ENCODE measurements at places on chromosomes 7 and 10.

GRCh38 chr7:23389701-23390100, 80.6 kb downstream of the IGF2BP3 start:
- DNase-seq: no peak

- DNase-seq: no peak
Observed at GRCh38 chr7:3977391-3977790, 676.3 kb downstream of the SDK1 start.

- DNase-seq: no peak
Observed at GRCh38 chr10:106997721-106998120, 166.8 kb downstream of the SORCS1 start.

DNA sequence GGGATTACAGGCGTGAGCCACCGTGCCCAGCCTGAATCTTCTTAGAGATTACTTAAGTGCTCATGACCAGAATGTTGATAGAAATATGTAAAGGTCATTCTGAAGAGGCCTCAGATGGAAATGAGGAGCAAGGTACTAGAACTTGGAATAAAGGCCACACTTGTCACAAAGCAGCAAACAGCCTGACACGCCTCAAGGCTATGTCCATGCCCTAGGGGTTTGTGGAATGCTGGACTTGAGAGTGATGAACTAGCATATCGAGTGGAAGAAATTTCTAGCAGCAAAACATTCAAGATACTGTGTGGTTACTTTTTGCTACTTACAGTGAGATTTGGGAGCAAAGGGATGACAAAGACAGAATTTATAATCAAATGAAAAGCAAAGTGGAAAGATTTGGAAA, 39.0 kb downstream of the ZNF438 start:
- no peak for DNase-seq

DNA sequence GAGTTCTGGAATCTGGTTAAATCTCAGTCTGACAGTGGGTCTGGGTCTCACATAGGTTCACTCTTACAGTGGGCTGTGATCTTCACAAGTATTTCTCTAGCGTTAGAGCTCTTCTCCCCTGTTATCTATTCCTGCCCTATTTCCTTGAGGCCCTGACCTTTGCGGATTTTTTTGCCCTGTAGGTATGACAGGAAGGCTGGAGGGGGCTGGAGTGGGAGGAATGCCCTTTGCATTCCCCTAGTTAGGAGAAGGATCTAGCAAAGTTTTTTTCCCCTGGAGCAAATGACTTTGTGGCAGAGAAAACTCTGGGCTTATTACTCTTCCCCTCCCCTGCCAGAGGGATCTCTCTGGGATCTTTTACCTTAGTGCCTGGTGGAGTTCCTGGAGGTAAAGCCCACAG, 49.2 kb downstream of the GALNT11 start:
- no peak for DNase-seq

DNA sequence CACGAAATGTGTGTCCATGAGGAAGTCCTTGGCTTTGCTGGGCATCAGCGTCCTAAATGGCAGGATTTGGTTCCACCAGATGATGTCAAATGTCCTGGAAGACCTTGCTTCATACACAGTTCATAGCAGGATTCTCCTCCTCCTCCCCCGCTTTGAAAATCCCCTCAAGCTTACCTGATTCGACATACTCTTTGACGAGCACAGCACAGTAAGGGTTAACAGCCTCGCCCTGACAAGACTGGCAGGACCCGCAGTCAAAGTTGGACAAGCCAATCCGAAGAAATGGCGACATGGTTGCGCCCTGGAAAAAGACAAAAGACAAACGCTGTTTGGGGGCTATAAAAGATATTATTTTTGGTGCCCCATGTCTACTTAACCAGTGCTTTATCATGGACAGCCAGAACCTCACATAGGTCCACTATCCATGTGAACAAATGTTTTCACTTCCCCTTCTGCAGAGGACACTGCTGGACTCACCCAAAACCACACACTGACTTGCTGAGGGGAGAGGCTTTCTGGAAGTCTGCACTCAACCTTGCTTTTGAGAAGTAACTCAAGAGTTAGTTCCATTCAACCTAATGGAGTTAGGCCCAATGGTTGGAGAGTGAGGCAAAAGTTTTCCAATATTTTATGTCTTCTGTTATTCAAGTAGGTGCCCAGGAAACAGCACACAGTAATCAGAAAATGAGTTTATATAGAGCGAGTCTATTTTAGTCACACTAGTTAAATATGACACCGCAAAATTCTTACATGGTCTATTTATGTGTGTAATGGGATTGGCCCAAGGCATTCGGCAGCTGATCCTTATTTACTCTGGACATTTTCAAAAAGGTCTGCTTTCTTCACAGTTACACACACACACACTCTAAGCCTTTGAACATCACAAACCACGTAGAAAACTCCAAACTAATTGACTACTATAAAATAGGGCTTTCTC, 65.0 kb downstream of the PRKCQ start:
- DNase-seq: no peak

GRCh38 chr7:66237906-66238772, 33.0 kb downstream of the TPST1 start:
- DNase-seq: no peak

DNA sequence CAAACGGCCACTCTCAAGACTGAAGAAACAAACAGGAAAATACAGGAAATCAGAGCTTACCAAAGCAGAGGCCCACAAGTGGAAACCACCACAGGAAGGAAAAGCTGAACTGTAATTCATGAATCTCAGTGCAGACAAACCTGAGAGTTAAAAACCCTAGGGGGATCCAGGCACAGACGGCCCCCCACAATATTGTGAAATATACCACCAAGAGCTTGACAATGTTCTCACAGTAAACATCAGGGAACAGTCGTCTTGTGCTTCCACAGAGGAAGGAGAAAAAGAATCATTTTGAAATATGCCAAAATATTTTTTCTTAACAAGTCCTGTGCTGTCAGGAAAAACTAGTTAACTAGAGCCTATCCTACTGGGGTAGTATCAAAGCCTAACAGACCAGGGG, 68.2 kb upstream of the NRG3 start:
- DNase-seq: no peak

DNA sequence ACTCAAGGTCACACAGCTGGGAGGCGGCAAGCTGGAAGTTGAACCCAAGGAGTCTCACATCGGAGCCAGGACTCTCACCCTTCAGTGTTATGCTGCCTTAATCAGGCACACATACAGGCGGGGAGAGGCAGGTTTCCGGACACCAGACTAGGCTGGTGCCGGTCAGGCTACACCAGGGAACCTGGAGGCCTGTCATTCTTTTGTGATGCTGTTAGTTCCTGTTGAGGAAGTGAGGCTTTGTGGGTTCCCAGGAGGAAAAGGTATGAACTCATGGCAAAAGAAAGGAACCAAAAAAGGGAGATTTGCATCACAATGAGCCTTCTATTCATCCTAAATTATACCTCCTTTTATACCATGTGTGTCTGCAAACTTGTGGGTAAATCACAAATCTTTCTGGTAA, 103.8 kb downstream of the TCF7L2 start:
- DNase-seq: no peak

DNA sequence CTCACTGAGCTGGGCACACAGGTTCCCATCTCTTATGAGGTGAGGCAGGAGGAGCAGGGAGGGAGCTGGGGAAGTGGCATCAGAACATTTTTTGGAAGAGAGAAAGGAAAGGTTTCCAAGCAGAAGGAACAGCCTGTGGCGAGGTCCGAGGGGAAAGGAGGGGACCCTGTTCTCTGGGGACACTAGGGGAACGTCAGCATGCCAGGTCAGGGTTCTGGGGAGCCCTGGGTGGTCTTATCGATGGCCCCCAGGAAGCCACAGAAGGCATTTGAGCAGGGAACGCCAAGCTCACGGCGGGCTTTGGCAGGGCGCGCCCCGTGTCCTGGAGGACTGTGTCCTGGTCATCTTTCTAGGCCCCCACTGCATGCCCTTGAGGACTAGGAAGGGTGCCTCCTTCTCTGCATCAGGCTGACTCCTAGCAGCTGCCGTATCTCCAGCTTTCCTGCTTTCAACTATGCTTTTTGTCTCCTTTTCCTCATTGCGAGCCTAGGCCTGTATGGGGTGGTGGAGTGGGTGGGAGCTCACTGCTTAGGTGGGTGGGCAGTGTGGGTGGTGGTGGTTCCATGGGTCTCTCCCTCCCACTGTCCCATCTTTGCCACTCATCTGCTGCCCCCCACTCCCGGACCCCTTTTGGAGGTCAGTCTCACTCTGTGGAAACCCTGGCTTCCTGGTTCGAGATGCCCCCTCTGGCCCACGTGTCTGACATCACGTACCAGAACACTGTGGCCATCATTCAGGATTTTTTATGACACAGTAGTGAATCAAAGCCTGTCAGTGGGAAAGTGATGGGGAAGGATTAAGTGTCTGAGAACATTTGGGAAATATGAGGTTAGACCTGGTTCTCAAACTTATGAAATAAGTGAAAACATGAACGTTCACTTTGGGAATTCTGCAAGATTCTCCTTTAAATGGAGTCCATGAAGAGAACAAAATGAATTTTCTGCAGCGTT, 89.1 kb downstream of the CUX1 start:
- DNase-seq: no peak

DNA sequence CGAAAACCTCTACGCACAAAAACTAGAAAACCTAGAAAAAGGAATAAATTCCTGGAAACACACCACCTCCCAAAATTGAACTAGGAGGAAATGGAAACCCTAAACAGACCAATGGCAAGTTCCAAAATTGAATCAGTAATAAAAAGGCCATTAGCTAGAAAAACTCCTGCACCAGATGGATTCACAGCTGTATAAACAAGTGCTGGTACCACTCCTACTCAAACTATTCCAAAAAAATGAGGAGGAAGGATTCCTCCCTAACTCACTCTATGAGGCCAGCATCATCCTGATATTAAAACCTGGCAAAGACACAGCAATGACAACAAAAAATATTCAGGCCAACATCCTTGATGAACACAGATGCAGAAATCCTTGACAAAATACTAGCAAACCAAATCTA, 228.2 kb downstream of the CHRM2 start:
- DNase-seq: no peak

- DNase-seq: no peak
Observed at GRCh38 chr10:74328388-74328787, 177.4 kb downstream of the ADK start.

- no peak for DNase-seq
Observed at GRCh38 chr10:16893664-16894063, 76.4 kb upstream of the RSU1 start.

- no peak for DNase-seq
Observed at GRCh38 chr7:6026820-6027311, 4.3 kb upstream of the ANKRD61 start.

- no peak for DNase-seq
Observed at GRCh38 chr10:59830601-59831259, 75.6 kb downstream of the CCDC6 start.

DNA sequence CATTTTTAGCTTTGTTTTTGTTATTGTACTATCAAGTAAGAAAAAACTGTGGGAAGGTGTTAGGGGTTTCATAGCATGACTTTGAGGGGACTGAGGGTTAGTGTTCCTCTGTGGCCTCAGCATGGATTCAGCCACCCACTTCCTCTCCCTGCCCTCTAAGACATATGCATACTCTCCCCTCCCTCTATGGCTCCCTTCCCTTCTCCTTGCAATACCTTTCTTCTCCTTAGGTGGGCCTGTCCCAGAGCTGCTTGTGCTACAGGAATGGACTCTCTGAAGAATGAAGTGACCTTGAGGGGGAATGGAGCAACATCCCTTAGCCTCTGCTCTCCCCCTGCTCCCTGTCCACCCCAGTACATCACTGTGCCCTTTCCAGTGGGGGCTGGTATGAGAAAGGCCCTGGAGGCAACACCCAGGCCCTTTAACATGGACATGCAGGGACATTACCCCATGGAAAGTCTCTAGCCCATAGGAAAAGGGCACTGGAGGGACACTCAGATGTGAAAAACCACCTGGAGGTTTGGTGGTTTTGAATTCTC, 22.4 kb downstream of the CDH23 start:
- no peak for DNase-seq

- DNase-seq: no peak
Observed at GRCh38 chr10:101041252-101041761, 10.3 kb downstream of the SFXN3 start.

DNA sequence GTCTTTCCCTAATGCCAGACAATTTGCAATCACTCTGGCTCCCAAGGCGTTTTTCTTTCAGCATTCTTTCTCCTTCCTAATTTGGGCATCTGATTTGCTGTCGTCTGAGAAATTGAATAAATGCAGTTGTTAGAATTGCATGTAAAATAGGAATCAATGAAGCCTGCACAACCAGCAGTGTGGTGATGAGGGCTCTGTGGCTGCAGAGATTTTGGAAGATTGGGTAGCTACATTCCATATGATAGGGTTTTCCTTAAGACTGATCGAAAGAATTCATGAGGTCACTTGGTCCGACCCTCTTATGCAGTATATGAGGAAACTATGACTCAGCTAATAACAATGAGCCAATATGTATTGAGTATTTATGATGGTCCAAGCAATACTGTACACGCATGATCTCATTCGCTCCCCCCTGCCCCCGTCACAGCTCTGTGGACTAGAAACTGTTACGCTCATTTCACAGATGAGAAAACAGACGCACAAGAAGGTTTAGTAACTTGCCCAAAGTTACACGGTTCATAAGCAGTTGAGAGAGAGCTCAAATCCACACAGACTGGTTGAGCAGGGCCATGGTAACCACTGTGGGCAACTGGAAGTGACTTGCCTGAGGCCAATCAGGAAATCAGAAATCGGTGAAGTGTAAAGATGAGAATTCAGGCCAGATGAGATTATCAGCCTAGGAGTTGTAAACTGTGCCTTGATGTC, 527.2 kb downstream of the GATA3 start:
- DNase-seq: peak; percentile 33

DNA sequence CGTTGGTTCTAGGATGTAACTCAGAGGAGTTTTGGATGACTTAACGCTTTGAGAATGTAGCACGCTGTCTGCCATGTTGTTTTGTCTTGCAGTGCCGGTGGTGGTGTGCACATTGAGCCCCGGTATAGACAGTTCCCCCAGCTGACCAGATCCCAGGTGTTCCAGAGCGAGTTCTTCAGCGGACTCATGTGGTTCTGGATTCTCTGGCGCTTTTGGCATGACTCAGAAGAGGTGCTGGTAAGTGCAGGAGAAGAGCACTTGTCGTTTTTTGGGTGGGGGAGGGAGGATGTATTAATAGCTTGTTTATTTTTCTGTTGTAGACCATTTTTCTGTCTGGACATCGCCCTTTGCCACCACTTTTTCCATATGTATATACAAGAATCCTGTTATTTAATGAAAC, 6.3 kb downstream of the NDUFB2 start:
- DNase-seq: no peak

GRCh38 chr10:88986549-88987242, 3.9 kb upstream of the FAS start:
- no peak for DNase-seq

DNA sequence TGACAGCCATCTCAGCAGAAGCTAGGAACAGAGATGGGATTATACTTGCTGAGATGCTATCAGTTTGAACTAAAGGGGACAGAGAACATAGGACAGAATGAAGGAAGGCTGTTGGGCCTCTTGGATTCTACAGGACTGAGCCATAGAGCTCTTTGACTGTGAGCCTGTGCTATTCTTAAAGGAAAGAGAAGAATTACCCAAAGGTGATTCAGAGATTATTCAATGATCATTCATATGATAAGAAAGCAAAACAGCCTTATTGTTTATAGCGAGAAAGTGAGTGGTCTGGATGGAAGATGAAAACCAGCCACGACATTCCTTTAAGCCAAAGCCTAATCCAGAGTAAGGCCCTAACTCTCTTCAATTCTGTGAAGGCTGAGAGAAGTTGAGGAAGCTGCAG, 69.7 kb upstream of the NEUROD6 start:
- no peak for DNase-seq

GRCh38 chr7:97117035-97117371, 495 bp upstream of the SDHAF3 start:
- no peak for DNase-seq

- DNase-seq: no peak
Observed at GRCh38 chr7:86094166-86094669, 549.5 kb upstream of the GRM3 start.

Measured in right renal pelvis (tissue), 4 donors.